ENCODE measurements at places on chromosomes 2 and 18.

DNA sequence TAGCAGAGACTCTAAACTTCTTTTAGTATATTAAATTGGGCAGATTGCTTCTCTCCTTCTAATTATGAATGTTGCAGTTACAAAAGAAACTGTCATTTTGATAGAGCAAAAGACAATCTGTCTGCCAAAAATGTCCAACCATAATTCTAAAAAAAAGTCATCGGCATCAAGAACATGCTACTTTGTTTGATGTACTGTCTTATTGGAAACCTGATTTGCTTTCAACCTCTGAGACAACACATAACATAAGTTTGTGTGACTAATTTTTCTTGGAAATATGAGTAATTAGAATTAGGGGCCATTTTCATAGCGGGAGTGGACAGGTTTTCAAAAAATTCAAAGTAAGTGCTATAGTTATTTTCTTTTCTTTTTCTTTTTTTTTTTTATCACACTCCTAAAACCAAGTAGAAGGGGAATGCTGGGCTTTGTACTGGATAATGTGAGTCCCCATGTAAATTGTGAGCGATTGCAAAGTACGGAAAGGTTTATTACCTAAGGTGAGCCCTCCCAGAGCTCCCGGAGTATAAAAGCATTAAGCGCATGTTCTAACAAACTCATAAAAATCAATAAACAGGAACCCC lies 59.1 kb downstream of the ZEB2 start:
- DNase-seq = no peak

- DNase-seq = peak; percentile 58
These were observed 180.9 kb downstream of the FIGN start for GRCh38 chr2:163554864-163555263.

GRCh38 chr2:61538920-61539520 lies 864 bp upstream of the XPO1 start:
- peak; percentile 24 for DNase-seq

GRCh38 chr2:8680822-8681760 lies 765 bp upstream of the ID2 start:
- DNase-seq = peak; percentile 76

DNA sequence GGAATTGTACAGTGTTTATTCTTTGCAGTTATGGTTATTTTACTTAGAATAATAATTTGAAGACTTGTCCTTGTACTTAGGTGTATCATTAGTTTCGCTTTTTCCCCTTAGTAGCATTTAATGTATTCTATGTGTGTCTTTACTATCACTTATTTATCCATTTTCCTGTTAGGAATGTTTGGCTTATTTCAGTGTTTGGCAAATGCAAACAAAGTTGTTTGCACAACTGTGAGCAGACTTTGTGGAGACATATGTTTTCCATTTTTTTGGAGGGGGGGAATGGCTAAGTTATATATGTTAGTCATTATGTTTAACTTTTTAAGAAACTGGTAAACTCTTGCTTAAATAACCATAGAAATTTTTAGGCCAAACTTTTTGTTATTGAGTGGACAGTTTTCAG lies 447.7 kb downstream of the SOX11 start:
- no peak for DNase-seq

GRCh38 chr2:229869226-229869625 lies 52.6 kb downstream of the TRIP12 start:
- no peak for DNase-seq

DNA sequence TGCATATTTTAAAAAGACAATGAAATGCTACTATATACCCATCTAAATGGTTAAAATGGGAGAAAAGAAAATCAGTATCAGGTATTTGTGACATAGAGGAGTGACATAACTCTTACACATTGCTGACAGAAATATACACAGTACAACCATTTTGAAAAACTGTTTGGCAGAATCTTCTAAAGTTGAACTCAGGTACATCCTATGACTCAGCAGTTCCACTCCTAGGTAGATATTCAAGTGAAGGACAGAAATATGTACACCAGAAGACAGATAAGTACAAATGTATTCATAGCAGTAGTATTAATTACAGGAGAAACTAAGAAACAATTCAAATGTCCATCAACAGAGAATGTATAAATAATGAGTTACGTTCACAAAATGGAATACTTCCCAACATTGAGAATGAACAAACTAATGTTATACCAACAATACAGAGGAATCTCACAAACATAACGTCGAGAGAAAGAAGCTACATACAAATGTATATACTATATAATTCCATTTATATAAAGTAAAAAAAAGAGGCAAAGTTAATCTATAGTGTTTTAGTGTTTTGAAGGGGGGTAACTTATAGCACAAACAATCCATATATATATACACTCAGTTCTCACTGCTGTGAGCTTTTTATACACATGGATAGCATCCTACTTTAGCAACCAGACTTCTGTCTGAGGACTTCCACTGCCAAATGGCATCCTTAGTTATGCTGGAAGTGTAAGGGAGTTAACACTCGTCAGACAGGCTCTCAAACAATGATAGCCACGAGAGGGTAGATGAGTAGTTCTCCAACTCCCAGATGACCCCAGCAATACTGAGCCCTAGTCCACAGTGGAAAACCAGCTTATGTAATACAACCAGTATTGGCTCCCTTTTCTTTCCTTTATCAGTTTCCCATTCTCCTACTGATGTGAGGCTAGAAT lies 172.5 kb downstream of the NBAS start:
- DNase-seq = no peak

DNA sequence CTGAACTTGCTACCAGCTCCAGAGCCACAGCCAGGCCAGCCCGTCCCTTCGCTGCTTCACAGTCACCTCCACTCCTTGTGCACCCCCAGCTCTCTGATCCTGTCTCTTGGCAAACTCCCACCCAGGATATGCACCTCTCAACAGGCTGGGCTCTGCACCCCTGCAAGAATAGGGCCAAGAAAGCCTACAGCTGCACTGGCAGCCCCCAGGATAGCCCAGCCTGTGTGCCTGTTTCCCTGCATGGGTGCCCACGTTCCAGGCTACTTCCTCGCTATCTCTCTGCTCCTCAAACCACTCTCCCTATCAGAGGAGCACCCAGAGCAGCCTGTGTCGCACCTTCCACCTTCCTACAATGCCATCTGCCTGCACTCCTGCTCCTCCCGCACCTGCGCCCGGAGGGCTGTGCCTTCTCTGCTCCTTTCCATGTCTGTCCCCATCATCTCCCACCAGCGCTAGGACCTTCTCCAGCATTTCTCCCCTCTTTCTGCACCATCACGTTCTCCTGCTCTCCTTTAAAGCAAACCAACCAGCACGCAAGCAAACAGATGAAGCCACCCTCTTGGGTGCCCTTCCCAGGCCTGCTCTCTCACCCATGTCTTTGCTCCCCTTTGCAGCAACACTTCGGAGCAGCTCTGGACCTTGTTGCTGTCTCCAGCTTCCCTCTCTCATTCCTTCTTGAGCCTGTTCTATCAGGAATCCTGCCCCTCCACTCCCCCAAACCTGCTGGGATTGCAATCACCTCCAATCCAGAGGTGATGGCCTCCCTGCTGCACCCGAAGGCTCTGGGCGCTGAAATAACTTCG lies 313.2 kb upstream of the HS6ST1 start:
- DNase-seq = no peak

DNA sequence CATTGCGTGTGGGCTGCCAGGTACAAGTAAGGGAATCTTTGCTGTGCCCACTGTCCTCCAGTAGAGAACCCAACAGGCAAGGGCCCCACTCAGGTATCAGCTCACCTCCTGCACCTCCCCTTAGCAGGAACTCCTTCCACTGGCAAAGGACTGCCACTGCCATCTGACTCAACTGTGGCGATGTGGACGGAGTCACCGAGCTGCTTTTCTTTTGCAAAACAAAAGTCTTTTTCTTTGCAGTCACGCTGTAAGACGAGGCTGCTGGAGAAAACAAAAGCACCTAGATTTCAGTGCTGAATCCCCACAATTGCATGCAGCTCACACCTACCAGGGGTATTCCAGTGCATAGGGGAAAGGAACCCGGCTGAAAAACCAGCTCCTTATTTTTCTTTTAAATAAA lies 7.9 kb downstream of the MTERF4 start:
- no peak for DNase-seq

DNA sequence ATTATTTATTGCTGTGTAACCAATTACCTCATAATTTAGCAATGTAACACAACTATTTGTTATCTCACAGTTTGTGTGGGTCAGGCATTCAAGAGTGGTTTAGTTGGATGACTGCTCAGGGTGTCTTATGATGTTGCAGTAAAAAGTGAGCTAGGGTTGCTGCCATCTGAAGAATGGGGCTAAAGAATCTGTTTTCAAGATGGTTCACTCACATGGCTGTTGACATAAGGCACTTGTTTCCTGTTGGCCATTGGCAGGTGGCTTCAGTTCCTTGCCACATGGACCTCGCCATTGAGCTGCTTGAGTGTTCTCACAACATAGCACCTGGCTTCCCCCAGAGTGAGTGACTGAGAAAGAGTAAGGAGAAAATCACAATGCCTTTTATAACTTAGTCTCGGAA lies 123.2 kb downstream of the TMEM17 start:
- DNase-seq = no peak

DNA sequence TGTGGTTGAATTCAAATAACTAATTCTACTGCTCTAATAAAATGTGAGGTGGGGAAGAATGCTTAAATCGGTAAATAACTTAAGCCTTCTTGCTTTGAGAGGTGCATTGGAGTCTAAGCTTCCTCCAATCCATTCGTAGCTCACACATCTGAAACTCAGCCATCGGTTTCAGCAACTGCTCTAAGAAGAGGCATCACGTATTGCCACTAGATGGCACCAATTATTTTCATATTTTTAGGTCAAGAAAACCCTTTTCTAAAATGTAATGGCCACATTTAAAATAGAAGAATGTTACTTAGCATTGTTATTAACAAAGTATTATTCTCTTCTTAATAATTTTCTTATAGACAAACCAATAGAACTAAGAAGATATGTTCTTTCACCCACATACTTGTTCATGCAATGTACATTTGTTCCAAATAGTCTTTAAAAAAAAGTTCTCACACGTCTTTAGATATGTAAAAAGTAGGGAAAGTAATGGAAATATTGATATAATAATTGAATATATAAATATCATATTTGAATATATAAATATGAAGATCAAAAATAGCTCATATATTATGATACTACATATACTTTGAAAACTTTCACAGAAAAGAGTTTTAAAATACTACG lies 229.8 kb downstream of the CCDC178 start:
- DNase-seq = peak; percentile 22

- peak; percentile 10 for DNase-seq
These were observed 85.6 kb downstream of the CD8B2 start for GRCh38 chr2:106572541-106573450.

DNA sequence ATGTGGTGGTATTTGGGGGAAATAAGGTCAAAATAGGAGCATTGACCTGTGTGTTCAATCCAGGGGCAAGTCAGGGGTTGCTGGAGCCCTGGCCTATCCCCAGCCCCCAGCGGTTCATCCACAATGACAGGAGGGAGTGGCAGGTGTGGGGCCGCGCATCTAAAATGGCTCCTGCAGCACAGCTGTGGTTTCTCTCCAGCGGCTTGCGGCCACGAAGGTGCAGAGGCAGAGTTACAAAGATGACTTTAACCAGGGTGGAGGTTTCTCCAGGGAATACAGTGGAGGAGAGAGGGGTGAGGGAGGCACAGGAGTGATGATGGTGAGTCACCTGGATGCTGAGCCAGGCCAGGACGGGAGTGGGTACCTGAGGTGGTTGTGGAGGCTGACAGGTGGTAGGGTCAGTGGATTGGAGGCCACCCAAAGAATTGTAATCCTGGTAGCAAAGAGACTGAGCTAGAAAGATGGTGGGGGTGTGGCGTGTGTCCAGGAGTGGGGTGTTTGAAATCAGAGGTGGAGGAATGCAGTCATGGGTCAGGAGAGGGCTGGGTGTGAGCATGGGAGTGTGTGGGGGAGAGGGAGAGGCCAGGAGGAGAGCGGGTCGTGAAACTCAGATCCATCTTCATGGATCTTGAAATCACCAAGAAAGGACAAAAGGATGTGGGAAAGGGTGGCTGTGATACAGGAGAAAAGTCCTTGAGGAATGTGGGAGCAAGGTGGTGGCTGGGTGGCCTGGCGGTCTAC lies 83.2 kb downstream of the CTIF start:
- DNase-seq = peak; percentile 16

DNA sequence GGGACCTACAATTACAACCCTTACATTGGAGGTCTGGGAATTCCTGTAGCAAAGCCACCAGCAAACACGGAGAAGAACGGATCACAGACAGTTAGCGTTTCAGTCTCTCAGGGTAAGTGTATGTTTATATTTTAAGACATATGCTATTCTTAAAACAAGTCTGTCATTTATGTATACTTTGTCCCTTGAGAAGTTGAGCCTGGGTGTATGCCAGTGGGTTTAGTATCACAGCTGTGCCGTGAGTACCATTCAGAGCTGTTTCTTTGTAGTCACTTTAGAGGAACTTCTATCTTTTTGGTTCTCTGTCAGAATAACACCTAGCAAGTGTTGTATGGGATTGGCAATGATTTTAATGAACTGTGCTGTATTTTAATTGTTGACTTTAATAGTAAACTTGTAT lies 125.6 kb downstream of the BIRC6 start:
- DNase-seq = no peak

DNA sequence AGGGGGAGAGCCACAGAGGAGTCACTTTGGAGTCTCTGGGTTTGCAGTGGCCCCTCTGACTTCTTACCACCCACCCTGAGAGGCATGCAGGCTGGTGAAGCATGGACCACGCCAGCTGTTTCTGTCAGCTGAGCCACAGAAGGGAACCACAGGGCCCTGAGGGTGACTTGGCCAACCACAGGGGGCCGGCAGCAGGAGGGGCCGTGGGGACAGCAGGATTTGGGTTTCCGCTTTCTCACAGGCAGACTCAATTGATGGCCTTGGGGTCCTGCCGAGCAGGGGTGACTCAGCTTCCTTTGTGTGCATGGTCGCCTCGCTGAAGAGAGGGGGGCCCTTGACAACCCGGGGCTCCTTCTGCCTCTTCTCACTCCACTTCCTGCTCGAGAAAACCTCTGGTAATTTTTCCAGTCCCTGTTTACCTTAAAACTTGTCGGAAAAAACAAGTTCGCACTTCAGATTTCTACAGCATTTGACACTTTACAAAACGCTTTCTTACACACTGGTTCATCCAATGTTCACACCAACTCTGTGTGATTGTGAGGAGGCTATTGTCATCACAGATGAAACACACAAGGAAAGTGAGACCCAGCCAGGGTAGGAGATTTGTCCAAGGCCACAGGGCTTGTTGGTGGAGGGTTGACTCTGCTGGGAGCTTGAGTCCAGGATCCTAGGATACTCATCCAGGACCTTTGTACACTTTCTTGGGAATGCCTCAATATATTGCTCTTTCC lies 311.2 kb downstream of the LPIN1 start:
- peak; percentile 83 for DNase-seq

DNA sequence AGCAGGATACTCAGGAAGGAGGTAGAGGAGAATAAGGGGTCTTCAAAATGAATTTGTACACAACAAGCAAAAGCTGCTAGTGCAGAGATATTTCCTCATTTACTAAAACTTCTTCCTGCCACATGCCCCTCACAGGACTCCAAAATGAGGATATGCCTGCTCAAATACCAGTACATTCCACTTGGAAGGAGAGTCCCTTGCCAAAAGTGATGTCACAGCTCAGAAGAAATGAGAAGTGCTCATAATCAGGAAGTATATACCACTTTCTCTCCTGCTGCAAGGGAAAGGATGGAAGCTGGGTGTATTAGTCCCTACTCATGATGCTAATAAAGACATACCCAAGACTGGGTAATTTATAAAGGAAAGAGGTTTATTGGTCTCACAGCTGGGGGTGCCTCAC lies 87.7 kb upstream of the FSHR start:
- no peak for DNase-seq
